ENCODE measurements at places on chromosomes 4 and X.

GRCh38 chrX:139495324-139495723 is 35.2 kb upstream of the F9 start:
- no peak for DNase-seq

GRCh38 chrX:9642270-9642995 is 123.2 kb downstream of the GPR143 start:
- DNase-seq = no peak

DNA sequence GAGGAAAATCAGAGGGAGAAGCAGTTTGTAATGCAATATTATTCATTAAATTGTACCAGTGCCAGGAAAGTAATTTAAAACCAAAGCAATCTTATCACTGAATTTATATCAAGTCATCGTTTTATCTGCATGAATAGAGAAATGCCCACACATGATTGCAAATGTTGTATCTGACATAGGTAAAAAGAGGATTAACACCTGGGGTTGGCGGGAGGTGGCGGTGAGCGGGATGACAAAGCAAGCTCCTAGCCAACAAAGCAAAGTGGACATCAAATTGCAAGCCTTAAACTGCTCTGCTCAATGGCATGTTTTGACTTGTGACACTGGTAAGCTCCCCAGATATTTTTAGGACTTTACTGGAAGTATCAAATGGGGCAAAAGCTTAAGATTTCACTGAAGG is 16.4 kb downstream of the HPGD start:
- DNase-seq = no peak

GRCh38 chrX:109954955-109955354 is 48.0 kb upstream of the TMEM164 start:
- no peak for DNase-seq

- no peak for DNase-seq
These were observed 11.6 kb downstream of the PLAC1 start for GRCh38 chrX:134646691-134647090.

DNA sequence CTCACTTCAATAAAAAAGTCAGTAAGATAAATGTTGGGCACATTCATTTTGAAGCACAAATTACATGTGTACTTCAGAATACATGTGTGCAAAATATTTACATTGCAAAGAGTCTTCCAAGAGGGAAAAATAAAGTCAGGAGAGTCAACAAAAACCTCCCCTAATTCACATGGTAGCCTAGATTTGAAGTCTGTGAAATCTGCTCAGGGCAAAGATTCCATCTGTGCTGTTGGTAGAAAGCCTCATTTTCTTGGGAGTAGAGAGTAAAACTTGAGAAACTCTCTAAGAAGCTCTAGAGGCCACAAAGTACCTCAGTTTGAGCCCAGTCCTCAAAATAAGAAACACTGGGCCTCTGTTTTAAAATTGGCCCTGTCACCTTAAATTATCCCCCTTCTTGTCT is 303.4 kb downstream of the RAB28 start:
- no peak for DNase-seq

DNA sequence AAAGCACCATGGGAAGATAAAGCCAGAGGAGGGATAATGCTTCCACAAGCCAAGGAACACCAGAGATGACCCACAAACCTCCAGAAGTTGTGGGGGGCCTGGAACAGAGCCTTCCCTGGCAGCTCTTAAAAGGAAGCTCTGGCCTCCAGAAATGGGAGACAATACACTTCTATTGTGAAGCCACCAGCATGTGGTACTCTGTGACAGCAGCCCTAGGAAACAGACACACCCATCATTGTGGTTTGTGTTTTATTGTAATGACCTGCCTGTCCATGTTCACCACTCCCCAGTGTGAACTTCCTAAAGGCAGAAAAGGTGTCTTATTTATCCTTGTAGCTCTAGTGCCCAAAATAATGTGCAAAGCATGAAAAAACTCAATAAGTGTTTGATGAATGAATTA is 264.1 kb upstream of the GATB start:
- DNase-seq = no peak

All from NCI-H187 (cell line).